ENCODE measurements at places on chromosomes 11 and 22.
A peak's percentile ranks its signal among the peaks of the same experiment; 100 is the strongest.

- DNase-seq = no peak
These were observed 13.1 kb upstream of the MS4A10 start for GRCh38 chr11:60771879-60772525.

- no peak for DNase-seq
These were observed 469.9 kb downstream of the MN1 start for GRCh38 chr22:27331526-27332281.

GRCh38 chr22:48905206-48905975 is 922.3 kb downstream of the BRD1 start:
- no peak for DNase-seq

DNA sequence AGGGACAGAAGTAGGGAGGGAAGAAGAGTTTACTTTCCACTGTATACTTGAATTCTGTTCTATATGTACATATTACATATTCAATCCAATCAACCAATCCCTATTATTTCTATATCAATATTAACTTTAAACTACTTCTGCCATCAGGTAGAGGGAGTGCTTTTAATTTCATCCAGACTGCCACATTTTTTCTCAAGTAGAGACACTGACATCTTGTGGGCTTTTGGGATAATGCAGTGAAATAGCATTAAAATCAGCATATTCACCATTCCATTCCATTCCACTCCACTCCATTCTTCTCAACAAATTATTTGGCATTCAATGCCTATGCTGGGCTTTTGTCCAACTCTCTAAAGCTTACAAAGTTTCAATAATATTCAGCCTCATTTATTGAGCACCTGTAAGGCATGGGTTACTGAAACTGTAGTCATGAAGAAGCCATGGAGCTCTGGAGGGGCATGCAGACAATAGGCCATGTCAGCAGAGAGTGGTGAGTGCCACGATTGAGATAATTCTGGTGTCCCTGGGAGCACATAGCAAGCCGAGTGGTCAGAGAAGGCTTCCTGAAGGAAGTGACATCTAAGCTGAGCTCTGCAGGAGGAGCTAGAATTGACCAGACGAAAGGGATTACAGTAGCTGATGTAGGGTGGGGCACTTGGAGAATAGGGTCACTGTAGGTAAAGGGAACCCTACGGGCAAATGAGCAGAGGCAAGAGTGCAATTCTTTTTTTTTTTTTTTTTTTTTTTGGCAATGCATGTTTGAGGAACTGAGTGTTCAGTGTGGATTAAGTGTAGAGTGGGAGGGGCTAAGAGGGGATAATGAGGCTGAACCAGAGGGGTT is 12.8 kb upstream of the CLPB start:
- DNase-seq = peak; percentile 29

DNA sequence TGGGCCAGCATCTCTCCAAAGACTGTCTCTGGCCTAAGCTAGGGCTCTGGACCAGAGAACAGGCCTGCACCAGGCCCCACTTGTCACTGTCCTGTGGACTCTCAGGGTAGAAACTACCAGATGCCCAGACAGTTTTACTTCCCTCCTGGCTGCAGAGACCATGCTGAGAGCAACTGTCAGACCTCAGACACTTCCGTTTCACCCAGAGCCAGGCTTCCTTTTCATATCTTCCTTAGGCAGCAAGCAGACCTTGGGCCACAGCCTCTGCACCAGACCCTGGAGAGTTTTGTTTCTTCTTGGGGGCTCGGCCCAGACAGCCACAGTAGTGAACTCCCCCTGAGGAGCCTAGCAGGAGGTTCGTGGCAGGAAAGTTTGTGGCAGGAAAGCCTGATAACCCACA is 12.1 kb upstream of the FCHSD2 start:
- DNase-seq = peak; percentile 33

GRCh38 chr11:113690619-113691569 is 15.2 kb downstream of the TMPRSS5 start:
- no peak for DNase-seq

DNA sequence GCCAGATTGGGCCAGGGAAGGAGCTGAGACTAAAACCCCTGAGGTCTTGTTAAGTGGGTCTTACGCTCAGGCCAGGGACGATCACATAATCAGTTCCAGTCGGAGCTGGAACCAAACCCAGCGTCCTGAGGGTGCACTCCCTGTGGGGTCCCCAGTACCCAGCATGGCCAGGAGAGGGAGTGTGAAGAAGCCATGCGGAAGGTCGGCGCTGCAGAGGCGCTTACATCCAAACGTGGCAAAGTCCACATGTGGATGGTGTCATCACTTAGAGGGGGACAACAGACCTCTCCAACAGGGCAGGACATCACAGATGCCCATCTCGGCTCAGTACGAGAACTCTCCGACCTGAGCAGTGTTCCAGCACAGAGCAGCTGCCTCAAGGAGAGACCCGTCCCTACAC is 8.3 kb downstream of the ATP5MGL start:
- DNase-seq = no peak

DNA sequence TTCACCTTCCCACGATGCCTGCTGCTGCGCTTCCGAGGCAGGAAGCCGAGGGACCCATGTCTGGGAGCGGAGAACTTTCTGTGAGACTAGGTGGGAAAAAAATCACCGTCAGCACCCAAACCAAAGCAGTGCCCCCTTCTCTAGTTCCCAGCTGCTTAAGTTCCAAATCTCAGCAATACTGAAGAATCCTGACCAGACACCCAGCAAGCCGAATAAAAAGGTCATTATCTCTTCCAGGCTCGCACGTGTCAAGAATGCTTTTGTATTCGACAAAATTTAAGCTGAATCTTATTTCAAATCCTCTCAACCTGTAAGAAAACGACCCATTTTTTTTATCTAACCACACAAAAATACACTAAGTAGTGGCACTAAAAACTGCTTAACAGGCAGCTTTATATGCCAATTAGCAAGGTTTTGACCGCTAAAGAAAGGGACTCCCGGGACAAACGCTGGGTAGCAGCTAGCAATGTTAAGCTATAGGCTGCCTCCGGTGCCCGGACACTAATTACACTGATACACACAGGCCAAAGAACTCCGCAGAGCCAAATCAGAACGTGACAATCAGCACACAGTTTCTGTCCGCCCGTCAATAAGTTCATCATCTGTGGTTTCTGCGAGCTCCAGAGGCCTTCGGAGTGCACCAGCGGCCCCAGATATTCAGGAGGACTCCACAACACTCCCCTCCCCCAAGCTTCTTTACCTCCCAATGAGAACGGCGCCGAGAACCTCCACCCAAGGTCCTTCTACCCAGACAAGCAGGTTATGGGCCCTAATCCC is 728 bp downstream of the RPL3 start:
- DNase-seq = peak; percentile 62

GRCh38 chr11:66181632-66182315 is 86.7 kb upstream of the RAB1B start:
- no peak for DNase-seq

DNA sequence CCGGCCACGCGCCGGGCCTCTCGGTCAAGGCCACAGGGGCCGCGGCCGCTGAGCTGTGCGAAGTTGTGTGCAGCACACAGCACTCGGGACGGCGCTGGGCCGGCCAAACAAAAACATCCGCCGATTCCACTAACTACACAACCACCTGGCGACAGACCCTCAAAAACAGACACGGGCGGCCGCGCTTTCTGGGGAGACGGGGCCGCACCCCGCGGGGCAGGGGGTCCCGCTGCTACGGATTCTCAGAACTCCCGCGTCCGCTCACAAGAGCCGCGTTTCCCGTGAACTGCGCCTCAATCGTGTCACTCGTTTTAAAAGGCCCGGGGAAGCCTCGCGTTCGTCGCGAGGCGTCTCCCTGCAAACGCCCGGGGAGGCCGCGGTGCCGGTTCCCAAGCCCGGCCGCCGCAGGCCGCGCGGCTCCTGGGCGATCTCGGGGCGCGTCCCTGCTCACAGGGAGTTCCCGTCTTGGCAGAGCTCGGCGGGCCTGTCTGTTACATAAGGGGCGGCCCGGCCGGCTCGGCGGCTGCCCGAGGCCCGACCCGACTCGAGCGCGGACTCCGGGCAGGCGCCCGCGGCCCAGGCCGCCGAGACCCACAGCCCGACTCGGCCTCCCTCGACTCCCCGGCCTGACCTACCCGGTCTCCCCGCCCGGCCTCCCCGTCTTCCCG is 936 bp downstream of the BRD1 start:
- peak; percentile 30 for DNase-seq

- no peak for DNase-seq
These were observed 48.0 kb upstream of the AMPD3 start for GRCh38 chr11:10407055-10407454.

DNA sequence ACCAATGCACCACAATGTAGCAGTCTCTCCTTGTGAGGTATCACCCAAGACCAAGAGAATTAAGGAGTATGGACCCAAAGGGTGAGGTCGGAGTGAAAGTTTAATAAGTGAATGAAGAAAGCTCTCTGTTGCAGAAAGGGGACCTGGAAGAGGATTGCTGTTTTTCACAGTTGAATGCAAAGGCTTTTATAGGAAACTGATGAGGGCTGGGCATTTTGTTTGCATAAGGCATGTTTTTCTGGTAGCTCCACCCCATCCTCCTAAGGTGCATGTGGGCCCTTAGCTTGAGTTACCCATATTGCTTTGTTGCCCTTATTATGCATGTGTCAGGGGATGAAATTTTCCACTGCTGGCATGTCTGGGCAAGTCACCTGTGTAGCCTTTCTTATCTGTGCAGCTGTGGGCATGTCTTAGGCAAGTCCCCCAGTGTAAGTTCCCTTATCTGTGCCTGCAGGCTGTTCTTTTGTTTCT is 64.7 kb downstream of the BDNF start:
- DNase-seq = no peak

- no peak for DNase-seq
These were observed 77.7 kb downstream of the KCNC1 start for GRCh38 chr11:17812091-17812864.

DNA sequence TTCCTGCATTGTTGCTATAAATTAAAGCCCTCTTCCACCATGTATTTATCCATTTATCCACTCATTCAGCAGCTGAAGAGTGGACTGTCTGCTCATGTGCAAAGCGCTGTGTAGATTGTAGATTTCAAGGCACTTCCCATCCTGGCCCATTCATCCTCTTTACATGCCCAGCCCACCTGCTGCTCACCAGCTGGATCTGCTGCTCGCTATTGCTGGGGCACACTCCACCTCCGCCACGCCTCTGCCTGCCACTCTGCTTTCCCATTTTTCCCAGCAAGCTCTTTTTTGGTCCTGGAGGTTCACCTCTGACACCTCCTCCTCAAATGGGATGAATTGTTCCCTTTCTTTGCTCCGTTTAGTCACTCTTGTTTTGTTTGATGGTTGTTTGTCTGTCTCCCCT is 48.3 kb downstream of the CEP164 start:
- no peak for DNase-seq

DNA sequence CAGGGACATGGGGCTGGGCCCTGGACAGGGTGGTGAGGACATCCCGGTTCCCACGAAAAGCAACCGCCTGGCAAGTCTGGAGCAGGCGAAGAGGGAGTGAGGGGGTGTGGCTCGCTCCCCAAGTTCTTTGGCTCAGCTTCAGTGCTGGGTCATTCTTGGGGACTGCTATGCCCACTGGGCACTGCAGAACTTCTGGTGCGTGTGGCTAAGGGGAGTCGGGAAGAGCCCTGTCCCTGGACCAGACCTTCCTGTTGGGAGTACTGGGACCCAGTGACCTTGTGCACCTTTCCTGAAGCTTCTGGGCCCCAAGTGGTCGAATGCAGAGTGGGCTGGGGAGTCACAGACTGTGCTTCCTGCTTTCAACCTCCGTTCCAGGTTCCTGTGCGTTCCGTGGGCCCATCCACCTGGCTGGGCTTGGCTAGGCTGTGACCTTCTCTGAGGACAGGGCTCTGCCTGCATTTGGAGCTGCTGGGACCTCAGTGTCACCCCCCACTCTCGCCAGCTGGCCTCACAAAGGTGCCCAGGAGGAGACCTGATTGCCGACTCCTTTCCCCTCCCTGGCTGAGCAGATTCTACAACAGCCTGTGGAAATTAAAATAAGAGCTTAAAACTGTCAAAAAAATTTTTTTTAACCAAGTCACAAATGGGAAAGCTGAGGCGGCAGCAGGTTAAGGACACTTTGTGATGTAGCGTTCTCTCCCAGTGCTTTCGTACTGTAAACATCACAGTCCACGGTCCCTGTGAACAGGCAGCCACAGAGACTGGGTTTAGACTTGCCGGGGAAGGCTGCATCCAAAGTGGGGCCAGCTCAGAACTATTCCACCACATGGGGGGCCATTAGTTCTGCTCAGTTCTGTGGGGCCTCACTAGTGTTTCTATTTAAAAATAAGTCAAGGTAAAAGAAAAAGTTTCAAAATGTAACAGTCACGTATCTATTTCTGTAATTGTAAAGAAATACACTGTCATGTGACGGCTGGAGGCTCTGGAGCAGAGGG is 63.8 kb upstream of the WNT7B start:
- peak; percentile 26 for DNase-seq
